ENCODE measurements at places on chromosomes 3 and 15.

DNA sequence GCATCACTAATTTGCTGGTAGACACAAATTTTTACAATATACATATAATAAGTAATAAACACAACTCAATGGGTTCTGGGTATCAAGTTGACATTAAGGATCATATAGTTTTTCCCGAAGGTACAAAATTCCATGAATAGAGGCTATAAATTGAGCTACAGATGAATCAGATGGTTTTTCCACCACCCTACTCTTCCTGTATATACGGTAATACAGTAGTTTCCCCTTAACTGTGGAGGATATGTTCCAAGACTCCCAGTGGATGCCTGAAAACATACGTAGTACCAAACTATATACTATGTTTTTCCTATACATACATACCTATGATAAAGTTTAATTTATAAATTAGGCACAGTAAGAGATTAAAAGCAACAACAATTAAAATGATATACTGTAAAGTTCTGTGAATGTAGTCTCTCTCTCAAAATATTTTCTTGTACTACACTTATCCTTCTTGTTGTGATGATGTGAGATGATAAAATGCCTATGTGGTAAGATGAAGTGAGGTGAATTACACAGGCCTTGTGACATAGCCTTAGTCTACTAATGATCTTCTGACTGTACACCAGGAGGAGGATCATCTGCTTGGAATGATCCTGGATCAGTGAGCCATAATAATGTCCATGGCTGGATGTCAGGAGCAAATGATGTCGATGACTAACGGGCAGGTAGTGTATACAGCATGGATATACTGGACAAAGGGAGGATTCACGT lies 116.7 kb downstream of the NR1I2 start:
- no peak for DNase-seq

DNA sequence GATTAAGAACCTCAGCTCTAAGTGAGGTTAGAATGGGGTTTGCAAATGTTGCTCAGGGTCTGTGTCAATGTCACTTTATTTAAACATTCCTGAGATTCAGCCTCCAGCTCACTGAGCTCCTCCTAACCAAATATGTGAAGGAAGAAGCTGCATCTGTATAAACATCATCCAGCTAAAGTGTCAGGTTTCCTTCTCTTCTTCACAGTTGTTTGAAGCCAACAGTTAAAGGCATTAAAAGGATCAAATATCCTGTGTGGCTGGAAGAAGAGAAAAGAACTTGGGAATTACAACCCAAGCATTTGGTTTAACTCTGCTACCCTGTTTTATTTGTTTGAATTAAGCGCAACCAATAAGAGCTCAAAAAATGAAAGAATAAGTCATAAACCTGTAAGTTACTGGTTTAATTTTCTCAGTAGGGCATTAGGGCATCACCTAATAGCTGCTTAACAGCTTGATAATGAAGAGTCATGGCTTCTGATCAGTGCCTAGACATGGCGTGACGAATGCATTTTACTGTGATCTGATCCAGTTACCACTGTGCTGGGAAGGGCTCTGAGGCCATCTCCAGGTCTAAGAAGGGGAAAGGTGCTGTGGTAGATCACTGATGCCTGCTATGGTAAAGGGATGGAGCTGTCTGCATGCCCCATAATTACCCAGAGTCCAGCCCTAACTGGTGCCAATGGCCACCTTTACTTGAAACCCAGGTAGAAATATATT lies 165.7 kb upstream of the TSC22D2 start:
- peak; percentile 65 for DNase-seq

DNA sequence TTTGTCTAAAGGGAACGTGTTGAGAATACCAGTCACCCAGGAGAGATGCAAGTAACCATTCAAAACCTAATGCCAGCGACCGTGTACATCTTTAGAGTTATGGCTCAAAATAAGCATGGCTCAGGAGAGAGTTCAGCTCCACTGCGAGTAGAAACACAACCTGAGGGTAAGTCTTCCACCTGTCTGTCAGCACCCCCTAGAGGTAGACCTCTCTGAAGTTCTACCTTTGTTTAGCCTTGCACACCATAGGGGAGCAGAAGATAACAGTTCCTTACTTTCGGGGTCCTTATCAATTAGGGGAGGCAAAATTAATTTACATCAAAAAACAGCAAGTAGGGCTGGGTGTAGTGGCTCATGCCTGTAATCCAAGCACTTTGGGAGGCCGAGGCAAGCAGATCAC lies 124.4 kb downstream of the HCN4 start:
- no peak for DNase-seq

GRCh38 chr15:94412979-94413746 lies 181.8 kb downstream of the MCTP2 start:
- no peak for DNase-seq

- no peak for DNase-seq
Measured at GRCh38 chr15:91692596-91692995, 160.9 kb upstream of the SLCO3A1 start.

DNA sequence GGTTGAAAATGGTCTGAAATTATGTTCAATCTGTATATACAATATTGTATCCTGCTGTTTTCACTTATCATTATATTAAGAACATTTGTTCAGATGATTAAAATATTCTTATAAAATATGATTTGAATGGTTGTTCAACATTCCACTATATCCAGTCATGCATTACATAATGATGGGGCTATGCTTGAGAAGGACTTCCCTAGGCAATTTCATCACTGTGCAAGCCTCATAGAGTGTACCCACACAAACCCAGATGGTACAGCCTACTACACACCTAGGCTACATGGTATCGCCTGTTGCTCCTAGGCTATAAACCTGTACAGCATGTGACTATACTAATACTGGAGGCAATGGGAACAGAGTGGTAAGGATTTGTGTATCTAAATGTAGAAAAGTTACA lies 30.5 kb downstream of the SLC7A14 start:
- no peak for DNase-seq

- DNase-seq: peak; percentile 87
Measured at GRCh38 chr15:70318594-70319465, 221.1 kb upstream of the TLE3 start.

- no peak for DNase-seq
Measured at GRCh38 chr3:143081844-143082778, 37.5 kb upstream of the CHST2 start.

DNA sequence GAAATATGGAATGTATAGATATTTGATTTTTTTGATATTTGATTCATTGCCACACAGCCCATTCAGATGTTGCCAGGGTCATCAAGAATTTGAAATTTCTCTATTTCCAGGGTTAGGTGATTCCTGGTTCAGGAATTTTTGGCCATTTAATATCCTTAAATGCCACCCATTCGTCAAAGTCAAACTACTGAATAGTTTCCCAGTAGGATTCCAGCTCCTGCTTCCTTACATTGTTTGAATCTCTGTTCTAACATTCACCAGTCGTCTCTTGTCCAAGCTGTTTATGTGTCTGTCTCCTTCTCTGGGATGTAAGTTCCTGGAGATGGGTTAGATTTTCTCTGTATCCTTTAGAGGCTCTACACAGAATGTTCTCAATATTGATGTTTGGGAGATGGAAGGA lies 124.9 kb upstream of the TLE3 start:
- DNase-seq: no peak

- no peak for DNase-seq
Measured at GRCh38 chr3:15273227-15273626, 59.2 kb downstream of the SH3BP5 start.

DNA sequence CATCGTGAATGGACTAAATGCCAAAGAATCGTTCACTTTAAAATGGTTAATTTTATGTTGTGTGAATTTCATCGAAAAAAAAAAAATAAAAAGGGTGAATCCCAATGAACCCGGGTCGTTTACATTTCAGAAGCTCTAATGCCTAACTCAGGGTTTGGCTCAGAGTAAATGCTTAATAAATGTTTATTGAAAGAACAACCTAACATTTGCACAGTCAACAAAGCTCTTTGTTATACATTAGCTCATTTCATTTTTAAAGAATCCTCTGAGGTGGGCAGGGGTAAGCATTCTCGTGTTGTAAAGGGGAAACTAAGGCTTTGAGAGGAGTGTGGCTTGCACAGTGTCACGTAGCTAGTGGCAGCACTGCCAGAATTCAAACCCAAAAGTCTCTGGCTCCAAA lies 109.5 kb downstream of the RPLP1 start:
- no peak for DNase-seq

- no peak for DNase-seq
Measured at GRCh38 chr3:62364191-62364590, 9.2 kb downstream of the FEZF2 start.

GRCh38 chr15:47820747-47821319 lies 103.5 kb downstream of the SEMA6D start:
- DNase-seq: peak; percentile 3

GRCh38 chr3:15324379-15324808 lies 8.0 kb downstream of the SH3BP5 start:
- DNase-seq: no peak

DNA sequence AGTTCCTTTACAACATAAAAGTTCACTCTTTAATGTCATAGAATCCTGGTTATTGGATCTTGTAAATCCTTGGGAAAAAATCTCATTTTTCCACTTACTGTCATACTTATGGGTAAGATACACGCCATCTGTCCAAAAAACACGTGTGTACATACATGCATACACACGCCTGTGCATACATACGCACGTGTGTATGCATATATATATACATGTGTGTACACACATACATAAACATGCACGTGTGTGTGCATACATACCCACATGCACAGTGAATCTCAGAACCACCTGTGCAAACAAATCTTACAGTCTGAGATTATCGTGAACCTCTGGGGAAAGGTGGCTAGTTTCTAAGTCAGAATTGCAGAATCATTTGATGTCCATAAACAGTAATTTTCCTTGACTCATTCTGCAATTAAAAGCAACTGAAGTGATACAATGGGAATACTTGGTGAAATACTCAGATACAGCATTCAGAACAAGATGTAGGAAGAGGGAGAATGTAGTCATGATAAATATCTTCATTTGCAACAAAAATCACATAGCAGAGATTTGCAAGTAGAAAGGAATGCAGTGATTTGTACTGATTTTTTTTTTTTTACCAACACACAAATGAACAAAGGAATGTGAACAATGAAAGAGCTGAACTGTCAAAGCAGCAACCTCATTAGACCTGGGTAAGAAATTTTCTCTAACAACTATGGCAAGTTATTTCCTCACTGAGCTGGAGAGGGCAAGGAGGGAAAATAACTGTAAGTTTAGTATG lies 160.6 kb upstream of the POU1F1 start:
- DNase-seq: no peak

- no peak for DNase-seq
Measured at GRCh38 chr3:141452045-141452444, 34.8 kb upstream of the RASA2 start.

- DNase-seq: no peak
Measured at GRCh38 chr15:89374086-89374981, 39.7 kb upstream of the POLG start.

DNA sequence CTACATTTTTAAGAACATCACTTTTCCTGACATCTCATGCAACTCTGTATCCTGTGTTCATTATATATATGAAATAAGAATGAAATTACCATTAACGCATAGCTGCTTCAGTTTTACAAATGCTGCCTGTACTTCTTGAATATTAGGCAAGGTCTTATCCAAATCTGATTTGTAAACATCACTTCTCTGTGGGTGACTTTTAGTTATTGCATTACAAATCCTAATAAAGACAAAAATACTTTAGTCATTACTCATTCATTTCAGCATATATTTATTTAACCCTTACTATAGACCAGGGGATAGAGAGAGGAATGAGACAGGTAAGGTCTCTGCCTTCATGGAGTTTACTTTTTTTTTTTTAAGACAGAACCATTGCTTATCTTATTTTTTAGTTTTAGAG lies 36.8 kb downstream of the MTMR10 start:
- DNase-seq: no peak

- no peak for DNase-seq
Measured at GRCh38 chr3:48423241-48423882, 6.5 kb downstream of the PLXNB1 start.

DNA sequence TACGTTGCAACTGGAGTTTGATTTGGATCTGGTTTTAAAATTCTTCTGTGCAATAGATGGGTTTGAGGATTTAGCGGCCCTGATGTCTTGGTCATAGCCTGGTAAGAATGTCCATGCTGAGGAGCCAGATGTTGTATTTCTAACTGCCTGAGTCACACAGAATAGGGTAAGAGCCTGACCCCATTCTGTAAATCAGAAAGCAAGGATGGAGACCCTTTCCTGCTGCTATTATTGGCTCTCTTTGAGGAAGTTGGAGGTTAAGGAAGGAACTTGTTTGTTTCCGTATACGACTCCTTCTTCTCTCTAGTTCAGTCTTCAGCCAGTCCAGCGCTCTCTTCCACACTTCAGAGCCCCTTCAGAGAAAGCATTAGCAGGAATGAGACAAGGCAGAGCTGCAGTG lies 65.1 kb downstream of the HCN4 start:
- DNase-seq: no peak

DNA sequence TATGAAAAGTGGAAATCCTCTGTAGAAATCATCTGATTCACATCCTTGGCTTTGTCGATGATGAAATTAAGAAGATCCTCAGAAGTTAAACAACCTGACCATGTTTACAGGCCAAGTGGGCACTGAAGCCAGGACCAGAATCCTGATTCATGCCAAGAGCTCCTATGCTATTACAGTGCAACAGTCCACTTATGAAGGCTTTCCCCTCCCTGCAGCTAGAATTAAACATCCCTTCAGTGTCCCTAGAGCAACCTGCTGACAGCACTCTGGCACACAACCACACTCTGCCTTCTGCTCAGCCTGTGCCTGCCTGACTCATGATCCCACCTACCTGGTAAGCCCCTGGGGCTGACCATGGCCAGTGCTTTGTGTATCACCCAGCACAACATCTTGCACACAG lies 33.8 kb downstream of the TXNRD3 start:
- no peak for DNase-seq

DNA sequence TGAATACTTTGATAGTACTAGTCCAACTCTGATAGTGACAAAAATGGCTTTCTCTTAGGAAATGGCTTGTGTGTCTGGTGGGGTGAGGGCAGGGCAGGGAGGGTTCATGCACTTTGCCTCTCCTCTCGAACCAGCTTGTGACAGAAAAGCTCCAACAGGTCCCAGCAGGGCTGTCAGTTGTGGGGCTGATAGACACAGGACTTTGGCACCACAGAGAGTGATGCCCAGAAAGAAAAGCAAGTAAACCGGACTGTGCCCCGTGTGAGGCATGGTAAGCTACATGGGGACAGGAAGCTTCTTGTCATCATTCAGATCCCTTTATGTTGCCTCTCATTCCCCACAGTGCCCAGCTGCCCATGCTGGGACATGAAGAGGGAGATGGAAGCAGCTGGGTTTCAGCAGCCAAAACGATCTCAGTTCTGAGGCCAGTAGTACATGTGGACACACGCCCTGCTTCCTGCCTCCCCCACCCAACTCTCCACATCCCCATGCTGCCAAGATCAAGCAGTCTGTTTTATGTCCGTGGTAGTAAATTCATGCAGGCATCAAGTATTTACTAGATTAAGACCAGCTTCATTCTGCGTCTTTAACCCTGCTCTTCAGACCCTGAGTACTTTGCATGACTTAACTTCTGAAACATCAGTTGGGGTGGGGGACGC lies 29.7 kb upstream of the LIPC start:
- DNase-seq: no peak

GRCh38 chr15:83446904-83447709 lies at the start of gene SH3GL3:
Gene SH3GL3, plus strand, starts transcription at chr15:83447341. Its CDS starts 193 bp downstream, at chr15:83447534.
- no peak for DNase-seq

Data from HFF-Myc (cell line).